GM23338 (cell line): ENCODE measurements at places on chromosomes 5 and 9. TPM values are rescaled to one million over a fixed set of nuclear protein-coding genes. Genes with fewer than 3 reads are reported as not detected.

GRCh38 chr9:75389101-75389500, 300.8 kb downstream of the OSTF1 start:
- H3K4me3 ChIP-seq = no peak overlapping the region
- H3K27ac ChIP-seq = no peak overlapping the region
- DNase-seq = no peak
- H3K36me3 ChIP-seq = peaks cover 16% of the 10 kb centered on the region; the same call in 1 of the 2 replicates
- no peaks in the 10 kb centered on the region for H3K27me3 ChIP-seq
- no peaks in the 10 kb centered on the region for H3K4me1 ChIP-seq

- H3K4me1 ChIP-seq = no peaks in the 10 kb centered on the region
- DNase-seq = no peak
- H3K36me3 ChIP-seq = no peaks in the 10 kb centered on the region
- H3K27me3 ChIP-seq = no peaks in the 10 kb centered on the region
- H3K27ac ChIP-seq = no peak overlapping the region
Observed at GRCh38 chr5:6572825-6573380, 59.9 kb downstream of the NSUN2 start.

GRCh38 chr5:170963521-170963920, 101.7 kb downstream of the RANBP17 start:
- H3K4me1 ChIP-seq = no peaks in the 10 kb centered on the region
- H3K4me3 ChIP-seq = no peak overlapping the region
- no peak overlapping the region for H3K27ac ChIP-seq
- no peaks in the 10 kb centered on the region for H3K27me3 ChIP-seq
- H3K36me3 ChIP-seq = no peaks in the 10 kb centered on the region

- H3K27me3 ChIP-seq = no peaks in the 10 kb centered on the region
- H3K27ac ChIP-seq = no peak overlapping the region
- no peak overlapping the region for H3K4me3 ChIP-seq
Observed at GRCh38 chr5:146048994-146049703, 56.2 kb downstream of the PLAC8L1 start.

GRCh38 chr5:34598177-34598794, 57.8 kb upstream of the RAI14 start:
- H3K36me3 ChIP-seq = no peaks in the 10 kb centered on the region; the same call in 1 of the 2 replicates
- H3K27me3 ChIP-seq = no peaks in the 10 kb centered on the region
- H3K4me3 ChIP-seq = no peak overlapping the region
- no peak overlapping the region for H3K27ac ChIP-seq

DNA sequence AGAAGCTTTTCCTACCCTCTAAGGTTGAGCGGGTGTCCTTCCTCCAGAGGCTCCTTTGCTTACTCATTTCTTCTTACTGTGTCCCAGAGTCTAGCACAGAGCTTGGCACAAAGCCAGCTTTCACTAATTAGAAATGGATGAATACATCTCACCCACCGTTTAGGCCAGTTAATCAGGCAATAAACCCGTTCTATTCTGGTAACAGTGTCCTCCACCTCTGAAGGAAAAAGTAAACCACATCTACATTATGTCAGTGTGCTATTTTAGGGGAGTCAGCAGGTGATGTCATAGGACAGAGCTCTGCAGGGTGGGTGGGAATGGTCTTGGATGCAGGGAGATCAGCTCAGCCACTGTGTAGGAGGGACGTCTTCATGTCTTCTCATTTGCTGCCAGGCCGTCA, 109.2 kb downstream of the OSTF1 start:
- no peaks in the 10 kb centered on the region for H3K36me3 ChIP-seq
- no peak for DNase-seq
- no peaks in the 10 kb centered on the region for H3K27me3 ChIP-seq
- no peak overlapping the region for H3K27ac ChIP-seq
- H3K4me1 ChIP-seq = no peaks in the 10 kb centered on the region

- no peak overlapping the region for H3K27ac ChIP-seq
- no peaks in the 10 kb centered on the region for H3K36me3 ChIP-seq
- no peak for DNase-seq
- H3K4me1 ChIP-seq = peaks cover 3% of the 10 kb centered on the region; the same call in 1 of the 2 replicates
- H3K27me3 ChIP-seq = no peaks in the 10 kb centered on the region
Observed at GRCh38 chr5:155290937-155291336, 277.4 kb downstream of the KIF4B start.

GRCh38 chr5:82104872-82105271, 133.0 kb downstream of the ATG10 start:
- H3K27ac ChIP-seq = no peak overlapping the region
- no peak for DNase-seq
- no peaks in the 10 kb centered on the region for H3K36me3 ChIP-seq
- no peak overlapping the region for H3K4me3 ChIP-seq

GRCh38 chr9:136019041-136019680, 58.0 kb upstream of the UBAC1 start:
- no peaks in the 10 kb centered on the region for H3K36me3 ChIP-seq
- H3K27ac ChIP-seq = no peak overlapping the region

- no peaks in the 10 kb centered on the region for H3K36me3 ChIP-seq
- no peak overlapping the region for H3K27ac ChIP-seq
- no peak for DNase-seq
- no peak overlapping the region for H3K4me3 ChIP-seq
- no peaks in the 10 kb centered on the region for H3K27me3 ChIP-seq
- H3K4me1 ChIP-seq = peaks cover 44% of the 10 kb centered on the region
Observed at GRCh38 chr5:31106691-31107090, 86.8 kb upstream of the CDH6 start.

- no peaks in the 10 kb centered on the region for H3K4me1 ChIP-seq
- no peak overlapping the region for H3K27ac ChIP-seq
- no peaks in the 10 kb centered on the region for H3K36me3 ChIP-seq
- no peak overlapping the region for H3K4me3 ChIP-seq
Observed at GRCh38 chr5:124161266-124161665, 585.2 kb downstream of the ZNF608 start.

DNA sequence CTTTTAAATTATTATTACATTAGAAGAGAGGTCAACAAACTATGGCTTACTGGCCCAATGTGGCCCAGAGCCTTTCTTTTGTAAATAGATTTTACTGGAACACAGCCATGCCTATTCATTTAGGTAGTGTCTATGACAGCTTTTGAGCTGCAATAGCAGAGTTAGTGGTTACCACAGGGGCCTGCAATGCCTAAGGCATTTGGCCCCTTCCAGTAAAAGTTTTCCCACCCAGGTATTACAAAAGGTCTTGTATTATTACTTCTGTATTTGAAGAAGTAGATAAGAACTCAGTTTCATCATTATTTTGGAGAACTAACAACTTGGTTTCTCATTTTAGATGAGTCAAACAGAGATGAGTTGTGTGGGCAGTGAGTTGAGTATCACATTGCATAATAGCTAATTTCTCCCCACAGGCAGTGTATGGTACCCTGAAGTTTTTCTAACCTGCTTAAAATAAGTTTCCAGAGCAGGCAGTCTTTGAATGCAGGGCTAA, 9.5 kb downstream of the MTRR start:
- H3K4me3 ChIP-seq = no peak overlapping the region
- peaks cover 58% of the 10 kb centered on the region for H3K36me3 ChIP-seq
- H3K4me1 ChIP-seq = no peaks in the 10 kb centered on the region
- H3K27ac ChIP-seq = no peak overlapping the region
- no peaks in the 10 kb centered on the region for H3K27me3 ChIP-seq

The PAEP gene
- total RNA-seq = not detected in 2 replicates

GRCh38 chr9:20570087-20570486, 52.2 kb downstream of the MLLT3 start:
- DNase-seq = no peak
- H3K27me3 ChIP-seq = no peaks in the 10 kb centered on the region
- no peak overlapping the region for H3K27ac ChIP-seq
- H3K4me3 ChIP-seq = no peak overlapping the region

DNA sequence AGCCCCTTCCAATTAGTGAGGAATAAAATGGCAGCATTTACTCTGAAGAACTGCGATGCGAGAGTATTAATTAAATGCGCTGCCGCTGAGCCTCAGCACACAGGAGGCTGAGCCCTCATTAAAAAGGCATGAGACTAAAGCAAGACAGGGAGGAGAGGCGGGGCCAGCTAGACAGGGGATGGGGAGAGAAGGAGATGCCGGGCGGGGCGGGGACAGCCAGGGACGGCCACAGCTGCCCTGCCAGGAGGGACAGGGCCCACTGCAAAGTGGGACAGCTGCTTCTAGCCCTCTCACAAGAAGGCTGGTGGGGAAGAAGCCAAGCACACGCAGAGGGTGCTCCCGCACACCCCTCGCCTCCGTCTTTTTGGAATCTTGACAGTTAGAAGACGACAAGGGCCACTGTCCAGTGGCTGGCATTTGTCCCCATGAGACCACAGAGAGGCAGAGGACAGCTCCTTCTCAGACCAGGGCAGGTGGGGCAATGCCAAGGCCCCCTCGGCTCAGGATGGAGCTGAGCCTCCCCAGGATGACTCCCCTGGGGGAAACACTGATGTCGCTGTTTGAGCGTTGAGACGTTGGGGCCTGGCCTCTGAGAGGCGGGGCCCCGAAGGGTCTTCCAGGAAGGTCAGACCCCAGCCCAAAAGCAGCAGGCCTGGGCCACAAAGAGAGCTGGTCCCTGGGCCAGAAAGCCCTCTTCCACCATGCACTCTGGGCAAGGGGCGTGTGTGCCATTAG, 26.9 kb downstream of the ADAMTS2 start:
- H3K27me3 ChIP-seq = no peaks in the 10 kb centered on the region
- no peak overlapping the region for H3K4me3 ChIP-seq
- H3K4me1 ChIP-seq = no peaks in the 10 kb centered on the region

DNA sequence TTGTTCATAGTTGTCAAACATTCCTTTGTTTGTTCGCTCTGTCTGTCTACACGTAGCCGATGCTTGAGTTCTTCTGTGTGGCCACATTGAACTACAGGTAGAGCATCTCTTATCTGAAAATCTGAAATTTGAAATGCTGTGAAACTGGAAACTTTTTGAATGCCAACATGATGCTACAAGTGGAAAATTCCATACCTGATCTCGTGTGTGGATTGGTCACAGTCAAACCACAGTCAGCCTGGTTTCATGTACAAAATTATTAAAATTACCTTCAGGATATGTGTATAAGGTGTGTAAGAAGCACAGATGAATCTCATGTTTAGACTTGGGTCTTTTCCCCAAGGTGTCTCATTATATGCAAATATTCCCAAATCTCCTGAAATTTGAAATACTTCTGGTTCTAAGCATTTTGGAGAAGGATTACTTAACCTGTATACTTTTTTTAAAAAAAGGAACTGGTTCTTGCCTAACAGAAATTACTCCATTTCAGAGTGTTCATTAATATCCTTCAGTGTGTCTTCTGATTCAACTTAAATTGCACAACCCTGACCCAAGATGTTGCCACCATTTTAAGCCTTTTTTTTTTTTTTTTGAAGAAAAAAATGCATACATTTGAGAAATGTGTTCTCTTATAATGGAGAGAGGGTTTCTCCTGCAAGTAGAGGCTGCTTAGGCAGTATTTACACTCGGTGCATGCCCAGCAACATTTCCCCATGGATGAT, 254.3 kb downstream of the MAST4 start:
- H3K27me3 ChIP-seq = no peaks in the 10 kb centered on the region
- H3K36me3 ChIP-seq = no peaks in the 10 kb centered on the region
- no peaks in the 10 kb centered on the region for H3K4me1 ChIP-seq

The RGS7BP gene
- total RNA-seq = 4.5 and 5.4 TPM in 2 replicates

DNA sequence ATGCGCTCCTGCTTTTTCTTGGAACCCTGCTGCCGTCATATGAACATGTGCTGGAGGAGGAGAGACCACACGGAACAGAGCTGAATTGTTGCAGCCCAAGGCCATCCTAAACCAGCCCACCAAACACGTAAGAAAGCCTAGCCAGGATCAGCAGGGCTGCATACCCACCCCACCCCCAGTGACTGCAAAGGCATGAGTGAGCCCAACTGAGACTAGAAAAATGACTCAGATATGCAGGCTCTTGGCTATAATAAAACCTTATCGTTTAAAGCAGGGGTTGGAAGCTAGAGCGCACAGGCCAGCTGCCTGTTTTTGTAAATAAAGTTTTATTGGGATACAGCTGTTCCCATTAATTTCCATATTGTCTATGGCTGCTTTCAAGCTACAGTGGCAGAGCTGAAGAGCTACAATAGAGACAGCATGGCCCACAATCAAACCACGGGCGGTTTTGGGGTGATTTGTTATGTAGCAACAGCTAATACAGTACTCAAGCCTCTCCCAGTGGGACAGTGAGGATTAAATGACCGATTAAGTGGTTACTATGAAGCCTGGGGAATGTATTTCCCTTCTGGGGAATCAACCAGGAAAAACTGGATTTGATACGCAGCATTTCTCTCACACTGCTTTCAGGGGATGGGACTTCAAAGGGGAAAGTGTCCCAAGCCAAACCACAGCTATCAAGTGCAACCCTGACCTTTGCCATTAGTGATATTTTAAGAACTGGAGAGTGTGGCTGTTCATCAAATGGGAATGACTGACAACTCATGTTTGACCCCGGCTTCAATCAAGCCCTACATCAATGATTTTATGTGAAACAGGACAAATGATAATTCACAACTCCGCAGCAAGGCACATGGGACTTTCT, 6.3 kb downstream of the SHB start:
- no peak for DNase-seq
- H3K36me3 ChIP-seq = no peaks in the 10 kb centered on the region
- H3K27me3 ChIP-seq = peaks cover 18% of the 10 kb centered on the region
- H3K4me1 ChIP-seq = peaks cover 43% of the 10 kb centered on the region
- H3K27ac ChIP-seq = no peak overlapping the region

The SPACA9 gene
- 0.78 and 1.5 TPM in 2 replicates for total RNA-seq

The SHROOM1 gene
- total RNA-seq = 4.3 and 5.4 TPM in 2 replicates

The OLFM1 gene
- total RNA-seq = 30.4 and 40.1 TPM in 2 replicates

- H3K4me3 ChIP-seq = peak within 1 kb of the TSS; percentile 56
- DNase-seq = peak; percentile 93
- peaks cover 26% of the 10 kb centered on the region for H3K27me3 ChIP-seq
- no peaks in the 10 kb centered on the region; the same call in 1 of the 2 replicates for H3K36me3 ChIP-seq
Observed at GRCh38 chr5:168528521-168529373, at the start of gene FBLL1. FBLL1 (plus strand) TSS chr5:168529305; CDS start chr5:168529505, 200 bp downstream.

The SUSD3 gene
- total RNA-seq = 13.5 and 20.1 TPM in 2 replicates

The ALG2 gene
- 34.3 and 39.7 TPM in 2 replicates for total RNA-seq

The TAF1L gene
- total RNA-seq = 0.04 and 0.07 TPM in 2 replicates

DNA sequence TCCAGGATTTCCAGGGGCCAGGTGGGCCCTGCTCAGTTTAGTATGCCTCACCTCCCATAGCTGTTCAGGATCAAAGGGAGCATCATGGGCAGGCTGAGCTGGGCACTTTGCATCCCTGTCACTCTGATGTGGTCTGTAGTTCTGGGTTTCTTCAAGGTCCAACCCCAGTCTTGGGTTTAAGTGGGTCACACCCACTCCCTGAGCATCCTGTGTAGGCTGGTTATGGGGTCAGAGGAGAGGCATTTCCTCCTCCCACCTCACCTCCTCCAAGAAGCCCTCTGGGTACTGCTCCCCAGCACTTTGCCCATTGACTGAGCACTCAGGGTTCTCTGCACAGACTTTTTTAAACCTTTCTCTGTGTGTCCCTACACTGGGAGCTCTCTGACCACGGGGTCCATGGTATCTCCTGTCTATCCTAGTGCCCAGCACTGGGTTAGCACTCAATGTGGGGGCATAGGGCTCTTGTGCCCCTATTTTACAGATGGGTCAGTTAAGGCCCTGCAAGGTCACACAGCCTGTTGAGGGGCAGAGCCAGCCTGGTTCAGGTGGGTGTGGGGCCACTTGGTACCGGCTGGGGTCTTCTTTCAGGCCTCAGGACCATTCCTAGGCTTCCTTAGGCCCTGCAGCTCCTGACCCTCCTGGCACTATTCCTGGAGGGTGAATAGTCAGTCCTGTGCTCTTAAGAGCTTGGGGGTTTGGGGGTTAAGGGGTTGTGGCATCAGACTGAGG, 19.0 kb downstream of the CXXC5 start:
- H3K27ac ChIP-seq = no peak overlapping the region
- H3K27me3 ChIP-seq = no peaks in the 10 kb centered on the region
- H3K36me3 ChIP-seq = no peaks in the 10 kb centered on the region
- no peak for DNase-seq
